Fibroblast of skin of right quadriceps (primary cell): ENCODE measurements at places on chromosomes 6 and 20.
A peak's percentile ranks its signal among the peaks of the same experiment; 100 is the strongest.

DNA sequence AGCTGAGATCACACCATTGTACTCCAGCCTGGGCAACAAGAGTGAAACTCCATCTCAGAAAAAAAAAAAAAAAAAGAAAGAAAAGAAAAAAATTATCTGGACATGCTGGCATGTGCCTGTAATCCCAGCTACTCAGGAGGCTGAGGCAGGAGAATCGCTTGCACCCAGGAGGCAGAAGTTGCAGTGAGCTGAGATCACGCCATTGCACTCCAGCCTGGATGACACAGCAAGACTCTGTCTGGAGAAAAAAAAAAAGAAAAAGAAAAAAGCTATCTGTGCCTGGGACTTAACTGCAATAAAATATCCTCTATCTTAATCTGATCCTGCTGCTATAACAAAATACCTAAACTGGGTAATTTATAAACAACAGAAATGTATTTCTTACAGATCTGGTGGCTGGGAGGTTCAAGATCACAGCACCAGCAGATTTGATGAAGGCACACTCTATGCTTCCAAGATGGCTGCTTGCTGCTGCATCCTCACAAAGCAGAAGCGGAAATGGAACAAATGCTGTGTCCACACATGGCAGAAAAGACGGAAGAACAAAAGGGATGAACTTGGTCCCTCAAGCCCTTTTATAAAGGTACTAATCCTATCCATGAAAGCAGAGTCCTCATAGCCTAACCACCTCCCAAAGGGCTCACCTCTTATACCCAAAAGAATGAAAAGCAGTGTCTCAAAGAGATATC lies 273.3 kb upstream of the JARID2 start:
- no peak for DNase-seq

- DNase-seq, result peak; percentile 89
Observed at GRCh38 chr6:112690497-112691202, 343.5 kb downstream of the RFPL4B start.

GRCh38 chr20:62511300-62511914 lies 35.6 kb upstream of the GATA5 start:
- DNase-seq, result no peak

- DNase-seq, result no peak
Observed at GRCh38 chr6:43246301-43247113, 3.2 kb downstream of the TTBK1 start.

- no peak for DNase-seq
Observed at GRCh38 chr20:15627501-15627903, 945.7 kb downstream of the KIF16B start.

- DNase-seq, result no peak
Observed at GRCh38 chr6:10407674-10408054, 7.2 kb downstream of the TFAP2A start.

- DNase-seq, result peak; percentile 98
Observed at GRCh38 chr6:140572129-140572528, 1197.7 kb upstream of the CITED2 start.

DNA sequence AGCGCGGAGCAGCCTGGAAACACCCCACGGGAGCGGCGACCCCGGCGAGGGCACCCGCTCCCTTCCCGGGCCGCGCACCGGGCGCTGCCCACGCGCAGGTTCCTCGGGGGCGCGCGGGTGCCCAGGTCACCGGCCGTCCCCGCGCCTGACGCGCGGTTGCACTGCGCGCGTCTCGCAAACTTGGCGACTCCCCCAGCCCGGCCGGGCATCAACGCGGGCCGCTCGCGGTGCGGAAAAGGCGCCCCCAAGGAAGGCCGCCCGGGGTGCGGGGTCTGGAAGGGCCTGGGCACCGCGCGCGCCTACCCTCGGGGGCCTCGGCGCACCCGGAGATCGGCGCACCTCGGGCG lies 555 bp upstream of the ZBTB46 start:
- DNase-seq, result no peak

DNA sequence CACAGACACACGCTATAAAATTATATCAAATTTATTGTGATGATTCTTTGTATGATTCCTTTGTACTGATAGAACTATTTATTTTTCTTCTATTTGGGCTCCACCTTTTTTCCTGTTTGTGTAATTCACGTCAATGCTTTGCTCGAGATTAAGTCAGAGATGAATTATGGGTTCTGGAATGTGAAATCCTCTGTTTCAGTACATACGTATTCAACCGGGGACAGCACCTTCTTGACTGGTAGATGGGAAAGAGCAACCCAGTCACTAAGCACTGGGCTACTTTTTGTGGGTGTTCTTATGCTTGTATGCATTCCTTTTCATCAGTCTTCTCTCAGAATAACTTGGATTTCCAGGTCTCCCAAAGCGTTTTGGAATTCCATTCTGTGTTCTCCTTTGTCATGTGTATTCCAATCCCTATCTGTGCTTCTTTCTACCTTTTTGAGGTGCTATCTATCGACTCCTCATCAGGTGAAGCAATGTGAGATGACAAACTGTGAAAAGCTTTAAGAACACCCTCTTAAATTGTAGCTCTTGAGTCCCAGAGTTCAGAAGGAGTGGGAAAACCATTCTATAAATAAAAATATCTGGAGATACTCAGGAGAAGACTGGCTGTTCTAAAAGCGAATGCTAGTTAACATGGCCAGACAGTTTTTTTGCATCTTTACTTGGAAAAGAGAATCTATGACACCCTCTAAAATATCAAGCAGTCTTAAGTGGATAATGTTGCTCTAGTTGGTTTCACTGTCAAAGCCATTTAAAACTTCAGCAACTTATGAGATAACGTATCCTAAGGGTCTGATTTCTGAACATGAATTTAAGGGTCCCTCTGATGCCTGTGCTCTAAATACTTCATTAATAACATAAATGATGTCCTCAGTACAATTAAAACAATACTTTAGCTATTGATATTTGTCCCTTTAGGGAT lies 197.7 kb upstream of the PREP start:
- DNase-seq, result peak; percentile 45

DNA sequence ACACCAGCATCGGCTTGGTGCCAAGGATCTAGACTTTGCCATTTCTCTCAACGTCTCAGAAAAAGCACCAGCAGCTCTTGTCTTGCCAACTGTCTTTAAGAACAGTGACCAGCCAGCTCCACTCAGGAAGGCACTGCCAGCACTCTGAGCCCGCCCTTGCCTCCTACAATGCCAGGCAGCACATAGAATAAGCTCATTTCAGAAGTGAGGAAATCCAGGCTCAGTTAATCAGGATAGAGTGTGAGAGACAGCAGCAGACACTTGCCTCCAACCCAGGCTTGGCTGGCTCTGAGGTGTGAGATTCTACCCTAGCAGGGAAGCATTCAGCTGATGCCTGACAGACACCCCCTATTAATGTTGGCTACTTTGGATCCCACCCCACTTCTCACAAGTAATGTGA lies 4.3 kb upstream of the SYNDIG1 start:
- DNase-seq, result no peak

DNA sequence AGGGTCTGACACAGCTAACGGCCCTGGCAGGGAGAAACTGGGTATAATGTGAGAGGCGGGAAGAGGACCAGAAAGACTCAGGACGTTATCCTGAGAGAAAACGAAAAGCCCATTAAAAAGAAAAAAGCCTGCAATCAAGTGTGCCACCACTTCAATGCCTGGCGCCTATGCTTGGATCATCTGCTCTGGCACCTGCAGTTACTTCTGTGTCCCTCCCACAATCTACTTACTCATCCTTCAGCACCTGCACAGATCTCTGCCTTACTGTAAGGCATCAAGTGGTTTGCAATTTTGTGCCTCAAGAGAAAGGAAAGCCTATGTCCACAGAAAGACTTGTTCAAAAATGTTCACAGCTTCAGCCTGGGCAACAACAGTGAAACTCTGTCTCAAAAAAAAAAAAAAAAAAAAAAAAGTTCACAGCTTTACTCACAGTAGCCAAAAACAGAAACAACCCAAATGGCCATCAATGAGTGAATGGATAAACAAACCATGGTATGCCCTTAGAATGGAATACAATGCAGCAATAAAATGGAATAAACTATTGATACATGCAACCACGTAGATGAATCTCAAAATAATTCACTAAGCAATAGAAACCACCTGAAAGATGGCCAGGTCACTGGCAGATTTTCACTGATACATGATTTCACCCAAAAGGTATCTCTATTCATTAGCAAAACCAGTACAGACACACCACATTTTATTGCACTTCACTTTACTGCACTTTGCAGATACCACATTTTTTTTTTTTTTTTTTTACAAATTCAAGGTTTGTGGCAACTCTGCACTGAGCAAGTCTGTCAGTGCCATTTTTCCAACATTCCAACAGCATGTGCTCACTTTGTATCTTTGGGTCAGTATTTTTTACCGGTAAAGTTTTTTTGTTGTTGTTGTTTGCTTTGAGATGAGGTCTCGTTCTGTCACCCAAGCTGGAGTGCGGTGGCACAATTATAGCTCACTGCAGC lies 48.6 kb downstream of the ABHD12 start:
- DNase-seq, result peak; percentile 21

DNA sequence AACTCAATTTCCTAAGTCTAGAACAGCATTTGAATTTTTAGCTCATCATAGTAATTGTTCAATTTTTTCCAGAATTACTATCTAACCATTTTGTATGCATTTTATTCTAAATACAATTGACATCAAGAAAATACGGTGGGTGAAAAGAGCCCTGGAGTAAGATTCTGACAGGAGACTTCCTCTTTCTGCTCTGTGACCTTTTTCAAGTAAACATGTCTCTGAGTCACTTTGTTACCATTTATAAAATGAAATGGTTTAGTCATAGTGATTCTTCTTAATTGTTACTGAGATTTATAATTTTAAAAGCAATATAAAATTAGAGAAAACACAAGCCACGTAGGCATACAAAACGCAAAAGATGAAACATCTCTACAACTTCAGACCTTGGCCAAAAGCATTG lies 80.2 kb downstream of the PLCB1 start:
- no peak for DNase-seq

DNA sequence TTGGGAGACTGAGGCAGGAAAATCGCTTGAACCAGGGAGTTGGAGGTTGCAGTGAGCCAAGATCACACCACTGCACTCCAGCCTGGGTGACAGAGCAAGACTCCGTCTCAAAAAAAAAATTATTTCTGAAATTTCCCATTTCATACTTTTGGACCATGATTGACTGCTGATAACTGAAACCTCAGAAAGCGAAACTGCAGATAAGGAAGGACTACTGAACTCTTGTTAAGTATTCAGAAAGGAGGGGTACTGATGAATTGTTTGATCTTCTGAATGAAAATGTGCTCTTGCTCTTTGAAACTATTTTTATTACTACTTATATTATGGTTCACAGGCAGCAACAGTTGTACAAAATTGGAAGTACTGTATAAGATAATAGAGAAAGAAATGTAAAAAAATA lies 69.0 kb downstream of the HDGFL1 start:
- no peak for DNase-seq

- DNase-seq, result no peak
Observed at GRCh38 chr6:126761854-126762253, 356.6 kb upstream of the RSPO3 start.

DNA sequence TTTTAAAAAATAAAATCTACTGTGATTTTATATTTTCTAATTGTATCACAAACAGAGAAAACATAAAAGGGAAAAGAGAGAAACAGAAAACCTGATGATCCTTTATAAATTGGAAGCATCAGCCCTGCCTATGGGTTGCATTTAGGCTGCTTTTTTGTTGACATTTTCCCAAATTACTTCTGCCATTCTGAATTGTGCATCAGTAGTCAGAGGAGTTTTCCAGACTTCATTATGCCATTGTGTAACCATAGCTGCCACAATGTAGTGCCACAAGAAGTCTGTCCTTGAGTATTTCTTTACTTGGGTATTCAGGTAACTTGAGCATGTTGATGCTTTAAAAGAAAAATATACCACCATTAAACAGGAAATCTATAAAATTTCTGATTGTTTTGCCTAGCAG lies 130.3 kb downstream of the HACE1 start:
- DNase-seq, result no peak

DNA sequence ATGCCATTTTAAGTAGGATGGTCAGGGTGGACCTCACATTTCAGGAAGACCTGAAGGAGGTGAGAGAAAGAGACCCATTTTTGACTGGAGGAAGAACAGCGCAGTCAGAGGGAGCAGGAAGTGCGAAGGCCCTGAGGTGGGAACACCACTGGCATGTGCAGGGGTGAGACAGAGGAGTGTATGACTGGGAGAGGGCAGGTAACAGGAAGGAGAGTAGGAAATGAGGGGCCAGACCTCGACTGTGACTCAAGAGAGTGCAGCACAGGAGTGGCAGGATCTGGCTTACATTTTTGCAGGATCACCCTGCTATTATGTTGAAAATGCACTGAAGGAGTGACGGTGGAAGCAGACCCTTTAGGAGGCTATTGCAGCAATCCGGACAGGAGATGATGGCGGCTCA lies 117.7 kb upstream of the CDYL start:
- no peak for DNase-seq

GRCh38 chr20:62104791-62105345 lies 17.4 kb upstream of the LSM14B start:
- no peak for DNase-seq

GRCh38 chr6:139475241-139475640 lies 100.8 kb upstream of the CITED2 start:
- DNase-seq, result no peak

GRCh38 chr6:20877008-20877937 lies 343.0 kb downstream of the CDKAL1 start:
- peak; percentile 89 for DNase-seq
